Kidney (tissue), 22 donors: ENCODE measurements at places on chromosomes 2 and 18. TPM values are rescaled to one million over a fixed set of nuclear protein-coding genes. Genes with fewer than 3 reads are reported as not detected.

Gene CNRIP1
- 8.7 TPM for polyA plus RNA-seq

Gene ZNF532
- 5.7 TPM for polyA plus RNA-seq

Gene XPO1
- 37.8 TPM for polyA plus RNA-seq

Gene GPR45
- polyA plus RNA-seq, result not detected

Gene CROCC2
- polyA plus RNA-seq, result not detected

Gene RIT2
- polyA plus RNA-seq, result not detected

DNA sequence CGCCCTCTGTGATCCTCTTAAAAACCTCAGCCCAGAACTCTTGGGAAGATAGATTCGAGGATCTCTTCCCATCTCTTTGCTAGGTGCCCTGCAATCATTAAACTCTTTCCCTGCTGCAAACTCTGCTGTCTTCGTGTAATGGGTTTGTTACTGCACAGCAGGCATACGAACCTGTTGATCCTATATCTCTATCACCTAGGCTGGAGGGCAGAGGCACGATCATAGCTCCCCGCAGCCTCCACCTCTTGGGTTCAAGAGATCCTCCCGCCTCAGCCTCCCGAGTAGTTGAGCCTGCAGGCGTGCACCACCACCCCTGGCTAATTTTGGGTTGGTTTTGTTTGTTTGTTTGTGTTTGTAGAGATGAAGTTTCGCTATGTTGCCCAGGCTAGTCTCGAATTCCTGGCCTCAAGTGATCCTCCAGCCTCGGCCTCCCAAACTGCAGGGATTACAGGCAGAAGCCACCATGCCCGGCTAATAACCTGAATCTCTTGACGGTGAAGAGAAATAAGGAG is 493 bp upstream of the BBS5 start:
- DNase-seq, result no peak

DNA sequence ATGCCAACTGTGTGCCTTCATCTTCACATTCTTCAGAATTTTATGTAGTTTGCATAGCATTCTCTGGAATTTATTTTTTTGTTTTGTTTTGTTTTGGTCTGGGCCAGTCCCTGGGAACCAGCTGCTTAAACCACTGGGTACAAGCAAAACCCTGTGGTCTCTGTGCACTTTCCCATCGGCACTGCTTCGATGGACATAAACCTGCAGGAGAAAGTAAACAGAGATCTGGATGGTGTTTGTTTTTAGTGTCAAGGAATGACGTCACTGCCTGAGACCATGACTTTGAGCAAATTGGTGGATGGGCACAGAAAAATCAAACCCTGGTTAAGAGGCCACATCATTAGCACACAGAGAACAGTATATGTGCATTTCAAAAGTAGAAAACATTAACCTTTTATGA is 64.7 kb upstream of the RASGRP3 start:
- DNase-seq, result no peak

- DNase-seq, result no peak
These were observed 121.0 kb downstream of the SMAD2 start for GRCh38 chr18:47809420-47809819.

GRCh38 chr2:99691926-99692325 is 202.1 kb upstream of the REV1 start:
- no peak for DNase-seq

DNA sequence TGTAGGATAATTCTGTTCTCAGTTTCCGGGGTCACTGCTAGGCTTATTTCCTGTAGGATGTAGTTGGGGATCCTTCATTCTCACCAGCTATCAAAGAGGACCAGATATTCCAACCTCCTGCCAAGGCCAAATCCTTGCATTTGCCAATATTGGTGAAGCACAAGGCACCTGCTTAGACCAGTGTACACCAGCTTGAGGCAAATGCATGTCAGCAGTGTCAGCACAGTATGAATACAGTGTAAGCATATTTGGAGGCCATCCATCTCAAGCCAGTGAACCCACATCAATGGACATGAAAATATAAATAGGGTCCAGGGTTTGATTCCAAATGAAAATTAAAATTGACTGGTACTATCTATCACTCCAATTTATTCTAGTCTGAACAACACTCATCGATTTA is 88.0 kb upstream of the MAPRE2 start:
- no peak for DNase-seq

GRCh38 chr2:220747736-220748135 is 824.4 kb downstream of the EPHA4 start:
- DNase-seq, result no peak

DNA sequence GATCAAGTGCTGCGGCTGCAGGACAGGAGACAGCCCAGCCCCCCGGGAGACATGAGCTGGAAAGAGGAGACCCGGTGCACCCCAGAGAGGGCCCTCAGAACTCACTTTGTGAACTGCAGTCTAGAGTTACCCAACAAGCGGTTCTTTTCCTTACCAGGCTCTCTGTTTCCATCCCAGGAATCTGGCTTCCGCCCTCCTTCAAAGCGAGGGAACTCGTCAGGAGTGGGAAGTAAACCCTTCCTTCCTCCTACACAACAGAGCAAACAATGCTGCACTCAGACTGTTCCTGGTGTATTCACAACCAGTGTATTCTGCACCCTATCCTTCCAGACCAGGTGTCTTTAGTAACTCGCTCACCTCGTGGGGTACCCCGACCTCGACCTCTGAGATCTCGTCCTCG is 8.0 kb downstream of the SFT2D3 start:
- DNase-seq, result no peak

DNA sequence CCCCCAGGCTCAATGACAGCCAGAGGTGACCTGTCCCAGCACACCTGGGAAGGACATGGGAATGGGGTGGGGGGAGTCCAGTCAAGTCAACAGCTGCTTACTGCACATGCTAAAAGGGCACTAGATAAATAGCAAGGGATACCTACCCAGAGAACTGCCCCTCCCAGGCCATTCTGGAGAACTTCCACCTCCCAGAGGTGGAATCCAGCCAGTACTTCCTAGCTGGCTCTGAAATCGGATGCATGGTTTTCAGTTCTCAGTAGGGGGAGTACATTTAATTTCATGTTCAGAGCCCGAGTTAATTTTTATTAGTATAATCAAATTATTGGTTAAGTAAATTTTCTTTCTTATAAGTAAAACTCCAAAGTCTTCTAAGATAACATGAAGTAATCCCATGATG is 28.9 kb upstream of the ITGA6 start:
- DNase-seq, result no peak

DNA sequence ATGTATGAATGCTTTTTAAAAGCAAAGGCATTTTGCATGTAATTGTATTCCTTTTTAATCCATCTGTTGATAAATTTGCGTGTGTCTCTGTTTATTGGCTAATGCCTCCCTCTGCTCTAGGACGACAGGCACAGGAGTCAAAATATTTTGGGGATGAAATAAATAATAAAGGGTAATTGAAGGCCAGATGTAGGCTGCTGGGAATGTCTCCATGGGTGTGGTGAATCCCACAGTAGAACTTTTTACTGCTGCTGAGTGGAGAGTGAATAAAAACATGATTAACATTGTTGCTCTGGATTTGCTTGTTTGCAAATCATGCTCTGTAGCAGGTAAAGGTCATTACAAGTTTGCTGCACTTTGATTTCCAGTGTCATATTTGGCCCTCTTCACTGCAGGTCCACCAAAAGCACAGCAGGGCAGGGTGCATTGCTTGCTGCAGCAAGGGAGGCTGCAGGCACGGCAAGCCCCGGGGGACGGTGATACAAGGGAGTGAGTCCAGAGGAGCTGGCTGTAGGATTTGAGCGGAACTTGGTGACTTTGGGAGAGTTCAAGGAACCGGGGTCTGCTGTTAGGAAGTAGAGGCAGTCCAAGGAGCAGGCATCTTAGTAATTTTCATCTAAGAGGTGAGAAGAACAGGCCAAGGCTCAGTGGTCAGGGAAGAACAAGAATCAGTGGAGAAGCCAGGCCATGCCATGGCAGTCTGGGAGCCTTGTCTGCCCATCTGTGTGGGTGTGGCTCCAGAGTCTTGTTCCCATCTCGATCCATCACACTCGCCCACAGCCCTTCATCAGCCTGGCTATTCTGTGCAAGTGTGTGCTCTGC is 201.5 kb upstream of the RAB6C start:
- no peak for DNase-seq

DNA sequence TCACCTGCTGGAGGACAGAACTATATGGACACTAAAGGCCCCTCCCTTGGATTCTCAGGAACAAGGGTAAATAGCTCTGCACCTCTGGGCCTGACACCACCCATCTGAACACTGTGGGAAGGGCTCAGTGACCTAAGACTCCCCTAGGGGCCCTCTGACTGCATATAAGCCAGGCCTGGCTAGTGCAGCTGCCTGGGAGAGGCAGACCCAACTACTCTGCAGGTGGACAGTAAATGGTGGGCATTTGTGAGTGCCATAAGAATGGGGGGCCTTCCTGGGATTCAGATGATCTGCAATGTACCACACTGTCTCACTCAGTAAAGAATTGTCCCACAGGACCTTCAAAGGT is 11.2 kb upstream of the WIPF1 start:
- DNase-seq, result no peak

- no peak for DNase-seq
These were observed 105.3 kb downstream of the GORASP2 start for GRCh38 chr2:171034315-171034714.

DNA sequence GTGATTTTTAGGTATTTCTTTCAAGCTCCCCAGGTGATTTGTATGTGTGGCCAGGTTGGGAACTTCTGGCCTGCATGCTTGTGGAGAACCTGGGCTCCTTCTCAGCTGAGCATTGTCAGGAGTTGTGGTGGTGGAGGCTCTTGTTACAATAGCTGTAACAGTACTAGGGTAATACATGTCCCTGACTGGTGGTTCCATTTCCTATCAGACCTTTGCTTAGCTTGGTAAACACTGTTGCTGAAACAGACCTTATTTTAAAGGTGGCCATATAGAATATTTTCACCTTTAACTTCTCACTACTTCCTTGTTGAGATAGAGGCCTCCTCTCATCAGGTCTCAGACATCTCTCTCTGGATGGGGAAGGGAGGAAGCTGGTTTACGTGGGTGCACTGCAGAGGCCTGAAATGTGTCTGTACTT is 79.2 kb downstream of the SETBP1 start:
- DNase-seq, result no peak

GRCh38 chr2:229314117-229314516 is 43.0 kb upstream of the PID1 start:
- no peak for DNase-seq

DNA sequence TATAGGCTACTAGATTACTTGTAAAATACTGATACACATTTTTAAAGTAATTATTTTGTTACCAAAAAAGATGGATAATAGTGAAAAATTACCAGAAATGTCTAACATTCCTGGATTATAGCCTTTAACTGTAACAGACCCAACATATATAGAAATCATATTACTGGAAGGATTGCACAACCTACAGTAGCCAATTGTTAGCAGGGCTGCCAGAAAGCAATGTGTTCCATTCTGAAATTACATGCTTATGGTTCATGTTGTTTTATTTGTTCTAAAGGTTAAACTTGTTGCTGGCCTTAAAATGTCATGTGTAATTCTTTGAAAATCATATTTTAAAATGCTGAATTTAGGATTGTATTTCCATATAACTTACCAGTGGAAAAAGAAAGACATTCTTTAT is 793.6 kb upstream of the ACVR2A start:
- DNase-seq, result no peak

GRCh38 chr2:127039387-127040031 is 67.4 kb downstream of the BIN1 start:
- no peak for DNase-seq

DNA sequence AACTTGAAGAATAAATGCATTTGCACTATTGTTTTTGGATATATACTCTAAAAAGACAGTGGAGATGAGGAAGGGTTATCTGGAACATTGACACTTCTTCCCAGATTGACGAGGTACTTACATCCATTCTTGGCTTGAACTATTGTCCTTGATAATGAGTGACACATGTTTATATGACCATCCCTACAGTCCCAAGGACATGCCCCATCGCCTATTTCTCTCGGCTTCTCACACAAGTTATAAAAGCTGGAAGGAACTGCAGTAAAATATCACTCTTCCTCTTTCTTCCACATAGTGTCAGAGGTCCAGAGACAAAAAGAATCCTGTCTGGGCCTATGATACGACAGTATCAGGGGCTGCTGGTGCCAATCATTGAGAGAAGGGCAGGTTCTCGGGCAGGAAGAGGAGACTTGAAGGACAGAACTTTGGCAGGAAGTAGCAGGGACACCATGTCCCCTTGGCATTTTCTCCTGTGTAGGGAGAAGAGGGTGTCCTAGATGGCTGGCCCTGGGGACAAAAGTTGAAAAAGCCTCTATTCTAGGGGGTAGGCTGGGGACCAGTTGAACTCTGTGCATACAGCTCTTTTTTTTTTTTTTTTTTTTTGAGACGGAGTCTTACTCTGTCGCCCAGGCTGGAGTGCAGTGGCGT is 5.8 kb upstream of the CABLES1 start:
- no peak for DNase-seq

DNA sequence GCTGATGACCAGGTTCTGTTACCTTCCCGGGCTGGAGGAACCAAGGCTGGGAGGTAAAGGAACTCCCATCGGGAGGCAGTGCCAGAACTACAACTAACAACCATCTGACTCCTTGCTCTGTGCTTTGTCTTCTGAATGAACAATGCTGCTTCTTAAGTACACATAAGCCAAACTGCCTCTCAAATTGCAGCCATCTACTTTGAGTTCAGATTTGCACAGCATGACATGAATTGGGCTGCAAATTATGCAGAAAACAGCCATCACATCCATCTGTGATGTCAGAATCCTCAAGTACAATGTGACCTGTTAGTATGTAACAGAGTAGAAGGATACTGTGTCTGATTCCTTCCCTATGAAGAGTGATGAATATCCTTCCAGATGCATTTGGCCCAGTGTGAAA is 290.6 kb downstream of the ZNF521 start:
- DNase-seq, result no peak

GRCh38 chr18:3710712-3711301 is 260.8 kb downstream of the TGIF1 start:
- peak; percentile 58 for DNase-seq

GRCh38 chr2:20050646-20051531 is 539 bp downstream of the LAPTM4A start:
- peak; percentile 69 for DNase-seq

GRCh38 chr2:240645801-240646175 is 20.5 kb downstream of the GPR35 start:
- no peak for DNase-seq

DNA sequence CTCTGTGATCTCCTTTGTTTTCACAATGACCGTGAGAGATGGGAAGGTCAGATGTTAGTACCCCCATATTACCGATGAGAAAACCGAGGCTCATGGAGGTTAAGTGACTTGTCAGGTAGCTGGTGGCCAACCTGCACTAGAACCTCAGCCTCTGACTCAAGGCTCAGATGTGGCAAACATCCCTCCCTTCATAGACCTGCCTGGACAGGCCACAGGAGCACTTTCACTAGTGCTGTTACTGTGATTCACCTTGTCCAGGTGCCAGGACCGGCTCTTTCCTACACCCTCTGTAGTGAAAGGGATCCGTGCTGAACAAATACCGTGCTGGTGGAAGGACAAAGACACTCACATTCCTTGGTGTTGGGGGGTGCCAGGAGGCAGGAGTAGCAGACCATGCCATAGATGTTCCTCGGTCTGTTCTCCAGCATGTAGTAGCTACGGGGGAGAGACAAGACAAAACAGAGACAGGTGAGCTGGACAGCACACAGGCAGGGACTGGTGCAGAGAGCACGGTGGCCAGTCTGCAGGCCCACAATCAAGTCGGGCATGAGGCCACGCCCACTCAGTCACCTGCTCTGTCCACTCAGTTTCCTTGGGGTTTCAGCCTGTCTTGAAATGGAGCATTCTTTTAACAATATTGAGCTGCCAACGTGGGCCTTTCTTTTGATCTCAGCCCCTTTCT is 65.9 kb downstream of the EDAR start:
- DNase-seq, result no peak

GRCh38 chr2:196233805-196234475 is 62.6 kb upstream of the STK17B start:
- no peak for DNase-seq
